ENCODE measurements at places on chromosomes 6 and 20. TPM values are rescaled to one million over a fixed set of nuclear protein-coding genes. Genes with fewer than 3 reads are reported as not detected.

IFNGR1 gene
- 22.7 TPM for total RNA-seq

CGA gene
- total RNA-seq: not detected

SLC24A3 gene
- 0.31 TPM for total RNA-seq

CAGE1 gene
- total RNA-seq: 0.03 TPM

SMOC2 gene
- total RNA-seq: 0.75 TPM

MYB gene
- total RNA-seq: 3.3 TPM

SPDEF gene
- total RNA-seq: 0.50 TPM

GRCh38 chr6:65182681-65183080, 524.3 kb downstream of the EYS start:
- DNase-seq: no peak

DNA sequence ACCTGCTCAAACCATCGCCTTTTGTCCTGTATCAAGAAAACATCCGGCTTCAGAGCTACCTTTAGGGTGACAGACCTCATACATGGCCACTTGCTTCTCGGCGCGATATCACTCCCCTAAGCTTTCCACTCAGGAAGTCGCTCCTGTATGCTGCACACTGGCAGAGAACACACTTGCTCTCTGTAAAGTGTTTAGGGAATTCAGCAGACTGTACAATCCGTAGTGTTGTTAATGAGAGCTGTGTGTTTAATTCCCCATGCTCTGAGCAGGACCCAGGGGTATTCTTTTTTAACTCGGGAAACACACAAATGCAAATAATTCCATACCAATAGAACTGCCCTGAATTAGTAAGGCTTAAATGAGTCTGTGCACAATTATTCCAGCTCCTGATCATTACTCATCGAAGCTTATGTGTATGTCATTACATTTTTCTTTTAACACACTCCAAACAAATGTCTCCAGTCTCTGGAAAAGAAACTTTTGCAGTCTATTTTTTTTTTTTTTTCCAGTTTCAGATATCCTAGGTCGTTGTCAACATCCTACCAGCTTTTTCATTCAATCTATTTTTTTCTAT, 338.7 kb upstream of the ARID1B start:
- DNase-seq: no peak

DNA sequence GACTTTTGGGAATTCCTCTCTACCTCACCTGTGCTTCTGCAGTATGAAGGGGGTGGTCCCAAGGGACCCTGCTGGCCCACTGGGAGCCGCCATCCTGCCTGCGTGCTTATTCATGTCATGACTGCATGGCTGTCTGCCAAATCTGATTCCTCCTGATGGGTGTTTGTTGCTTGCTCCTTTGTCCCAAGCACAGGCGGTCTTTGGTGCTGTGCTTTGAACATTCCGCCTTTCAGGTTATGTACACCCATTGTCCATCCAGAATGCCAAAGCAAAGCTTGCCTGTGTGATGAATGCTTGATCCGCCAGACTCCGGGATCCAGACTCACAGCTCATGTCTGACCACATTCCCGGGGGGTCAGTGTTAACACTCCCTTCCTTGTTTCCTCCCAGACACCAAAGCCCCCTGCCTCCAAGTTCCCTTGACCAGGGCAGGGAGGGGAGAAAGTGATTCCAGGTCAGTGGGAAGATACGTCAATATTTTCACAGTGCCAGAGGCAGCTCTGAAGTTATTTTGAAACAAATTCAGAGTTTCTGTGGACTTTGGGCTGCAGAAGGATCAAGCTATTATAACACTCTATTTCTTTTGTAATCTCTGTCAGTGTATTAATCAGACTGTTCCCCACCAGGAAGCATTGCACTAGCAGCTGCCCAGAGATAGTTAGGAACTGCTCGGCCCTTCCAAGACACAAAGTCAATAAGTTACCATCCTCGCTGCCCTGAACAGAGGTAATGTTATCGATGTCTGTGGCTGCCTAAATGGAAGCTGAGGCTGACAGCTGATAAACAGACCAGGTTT, 9.5 kb downstream of the DAAM2 start:
- peak; percentile 25 for DNase-seq

- no peak for DNase-seq
Measured at GRCh38 chr6:82015526-82015925, 232.0 kb downstream of the IBTK start.

DNA sequence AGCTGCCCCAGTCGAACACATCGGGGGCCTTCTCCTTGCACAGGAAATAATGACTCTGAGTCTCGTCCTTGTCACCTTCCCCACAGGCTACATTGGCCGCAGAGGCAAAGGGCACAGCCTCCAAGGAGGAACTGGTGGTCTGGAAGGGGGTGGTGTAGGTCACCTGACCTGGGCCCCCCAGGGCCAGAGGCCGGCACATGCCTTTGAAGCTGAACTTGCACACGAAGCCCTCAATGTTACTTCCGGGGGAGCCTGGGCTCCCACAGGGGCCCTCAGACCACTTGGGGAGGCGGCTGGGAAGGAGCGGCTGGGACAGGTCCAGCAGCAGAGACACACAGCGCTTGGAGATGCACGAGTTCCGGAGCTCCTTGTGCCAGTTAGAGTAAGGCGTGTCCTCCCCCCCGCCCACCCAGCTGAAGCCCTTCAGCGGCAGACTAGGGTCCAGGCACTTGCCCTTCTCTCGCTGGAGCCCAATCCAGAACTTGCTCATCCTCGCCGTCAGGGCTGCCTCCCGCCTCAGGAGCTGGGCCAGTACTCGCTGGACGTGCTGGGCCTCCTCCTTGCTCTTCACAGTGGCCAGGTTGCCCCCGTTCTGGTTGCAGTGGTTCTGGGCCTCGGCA, 578 bp downstream of the CD93 start:
- no peak for DNase-seq

DNA sequence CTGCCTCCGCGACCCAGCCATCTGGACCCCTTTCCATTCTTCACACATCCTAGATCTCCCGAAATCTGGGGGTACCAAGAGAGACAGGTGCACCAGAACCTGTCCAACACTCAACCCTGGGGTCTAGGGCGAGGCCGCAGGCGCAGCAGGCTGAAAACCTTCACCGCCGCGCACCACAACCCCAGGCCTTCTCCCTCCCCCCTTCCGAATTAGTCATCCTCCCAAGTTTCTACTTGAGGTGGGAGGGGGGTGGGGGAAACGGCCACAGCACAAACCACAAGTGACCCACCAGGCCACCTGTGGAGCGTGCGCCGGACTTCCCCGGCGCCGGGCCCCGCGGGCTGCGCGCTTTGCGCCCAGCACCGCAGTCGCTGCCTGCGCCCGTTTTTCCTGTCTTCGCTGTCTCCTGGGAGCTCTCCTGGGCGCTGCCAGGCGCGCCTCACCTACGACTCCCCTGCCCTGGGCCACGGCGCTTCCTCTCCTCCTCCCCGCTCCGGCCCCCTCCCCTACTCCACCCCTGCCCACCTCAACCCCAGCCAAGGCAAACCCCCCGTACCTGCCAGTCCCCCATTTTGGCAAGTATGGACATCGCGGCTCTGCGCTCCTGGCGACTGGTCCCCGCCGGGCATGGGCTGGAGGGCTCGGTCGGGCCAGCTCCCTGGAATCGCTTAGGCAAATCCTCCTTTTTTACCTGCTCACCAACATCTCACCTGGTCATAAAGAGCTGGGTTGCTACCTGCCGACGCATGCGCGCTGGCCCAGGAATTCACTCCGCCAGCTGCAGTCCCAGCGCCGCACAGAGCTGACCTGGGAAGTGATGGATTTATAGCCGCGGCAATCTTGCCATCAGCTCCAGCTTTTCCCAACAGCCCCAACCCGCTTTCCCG, 4.2 kb upstream of the TFAP2A start:
- peak; percentile 57 for DNase-seq

- DNase-seq: no peak
Measured at GRCh38 chr6:41187924-41188886, 12.7 kb downstream of the TREML2 start.

GRCh38 chr6:127971945-127972391, 71.1 kb upstream of the THEMIS start:
- DNase-seq: no peak

GRCh38 chr6:40425192-40425919, 161.8 kb downstream of the LRFN2 start:
- no peak for DNase-seq

GRCh38 chr20:47156301-47157137, 200.0 kb downstream of the ZMYND8 start:
- no peak for DNase-seq

- no peak for DNase-seq
Measured at GRCh38 chr6:53541900-53542299, 3.0 kb downstream of the GCLC start.

- no peak for DNase-seq
Measured at GRCh38 chr6:13260101-13260598, 68.2 kb downstream of the TBC1D7 start.

GRCh38 chr6:87899499-87900147, 148.0 kb upstream of the SPACA1 start:
- no peak for DNase-seq

DNA sequence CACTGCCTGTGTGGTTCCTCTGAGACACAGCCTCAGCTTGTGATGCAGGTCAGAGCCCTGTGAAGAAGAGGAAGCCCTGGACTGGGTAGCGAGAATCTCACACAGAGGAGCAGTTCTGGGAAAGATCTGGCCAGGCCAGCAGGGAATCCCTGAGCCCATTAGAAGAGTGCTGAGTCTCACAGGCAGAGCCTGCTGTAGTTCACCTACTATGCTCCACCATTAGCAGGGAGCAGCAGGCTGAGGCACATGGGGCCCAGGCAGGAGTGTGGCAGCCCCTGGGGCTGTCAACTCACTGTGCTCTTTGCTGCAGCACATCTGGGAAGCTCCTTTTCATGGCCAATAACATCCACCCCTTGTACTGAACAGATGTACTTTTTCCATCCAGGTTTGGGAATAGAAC, 146.8 kb upstream of the B3GAT2 start:
- no peak for DNase-seq

- no peak for DNase-seq
Measured at GRCh38 chr6:128763599-128764300, 119.2 kb upstream of the LAMA2 start.
